Chondrocyte (in vitro differentiated cells): ENCODE measurements at places on chromosomes 2 and 18. TPM values are rescaled to one million over a fixed set of nuclear protein-coding genes. Genes with fewer than 3 reads are reported as not detected.

DNA sequence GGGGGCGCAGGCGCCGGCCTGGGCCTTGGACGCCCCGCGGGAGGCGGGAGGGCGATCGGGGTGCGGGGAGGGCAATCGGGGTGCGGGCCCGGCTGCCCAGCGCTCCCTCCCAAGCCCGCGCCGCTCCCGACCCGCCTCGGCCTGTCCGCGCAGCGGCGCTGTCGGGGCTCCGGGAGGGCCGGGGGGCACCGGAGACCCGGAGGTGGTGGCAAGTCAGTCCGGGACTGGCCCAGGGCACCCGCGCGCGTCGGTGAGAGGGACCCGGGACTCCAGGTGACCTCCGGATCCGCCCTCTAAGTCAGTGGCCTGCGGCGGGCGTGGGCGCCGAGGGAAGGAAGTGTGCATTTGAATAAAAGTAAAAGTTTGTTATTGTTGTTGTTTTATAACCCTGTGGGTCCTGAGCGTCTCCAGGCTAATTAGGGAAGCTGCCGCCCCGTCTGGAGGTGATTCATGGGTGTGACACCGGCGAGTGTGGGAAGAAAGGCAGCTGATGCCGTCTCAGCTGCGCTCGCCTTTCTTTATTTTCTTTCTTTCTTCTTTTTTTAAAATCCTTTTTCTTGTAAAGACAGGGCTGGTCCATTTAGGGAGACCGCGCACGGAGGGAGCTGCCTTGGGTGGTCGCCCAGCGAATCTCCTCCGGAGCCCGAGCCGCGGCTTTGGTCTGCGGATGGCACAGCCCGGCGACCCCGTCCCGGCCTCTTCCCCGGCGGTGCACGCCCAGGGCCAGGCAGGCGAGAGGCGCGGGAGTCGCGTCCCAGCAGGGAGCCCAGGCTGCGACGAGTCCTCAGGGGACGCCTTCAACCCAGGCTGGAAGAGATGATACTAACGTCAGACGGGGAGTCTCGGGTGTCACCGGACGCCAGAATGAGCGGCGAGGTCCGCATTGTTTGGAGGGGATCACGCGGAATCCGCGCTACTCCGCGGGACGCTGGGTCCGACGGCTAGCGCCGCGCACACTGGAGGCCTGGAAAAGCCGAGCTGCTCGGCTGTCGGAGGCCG is 627 bp upstream of the CRACDL start:
- no peak for DNase-seq

- no peak for DNase-seq
These were observed 352.6 kb upstream of the CWC22 start for GRCh38 chr2:180359522-180360282.

DNA sequence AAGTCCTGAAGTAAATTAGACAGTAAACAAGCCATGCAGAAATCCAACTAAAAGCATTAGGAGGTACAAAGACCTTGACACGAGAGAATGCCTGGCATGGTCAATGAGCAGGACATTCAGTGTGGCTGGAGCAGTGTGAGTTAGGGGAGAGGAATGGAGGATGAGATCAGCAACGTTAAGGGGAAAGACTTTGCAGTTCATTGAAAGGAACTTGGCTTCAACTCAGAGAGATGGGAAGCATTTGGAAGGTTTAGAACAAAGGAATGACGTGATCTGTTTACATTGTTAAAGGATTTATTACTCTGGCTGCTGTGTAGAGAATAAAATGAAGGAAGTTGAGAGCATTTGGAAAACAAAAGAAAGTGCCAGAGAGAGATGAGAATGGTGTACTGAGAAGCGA is 621.3 kb downstream of the XIRP2 start:
- no peak for DNase-seq

- DNase-seq = no peak
These were observed 312.3 kb downstream of the PRKCE start for GRCh38 chr2:45963816-45964215.

GRCh38 chr2:142041996-142042395 is 88.8 kb downstream of the LRP1B start:
- no peak for DNase-seq

DNA sequence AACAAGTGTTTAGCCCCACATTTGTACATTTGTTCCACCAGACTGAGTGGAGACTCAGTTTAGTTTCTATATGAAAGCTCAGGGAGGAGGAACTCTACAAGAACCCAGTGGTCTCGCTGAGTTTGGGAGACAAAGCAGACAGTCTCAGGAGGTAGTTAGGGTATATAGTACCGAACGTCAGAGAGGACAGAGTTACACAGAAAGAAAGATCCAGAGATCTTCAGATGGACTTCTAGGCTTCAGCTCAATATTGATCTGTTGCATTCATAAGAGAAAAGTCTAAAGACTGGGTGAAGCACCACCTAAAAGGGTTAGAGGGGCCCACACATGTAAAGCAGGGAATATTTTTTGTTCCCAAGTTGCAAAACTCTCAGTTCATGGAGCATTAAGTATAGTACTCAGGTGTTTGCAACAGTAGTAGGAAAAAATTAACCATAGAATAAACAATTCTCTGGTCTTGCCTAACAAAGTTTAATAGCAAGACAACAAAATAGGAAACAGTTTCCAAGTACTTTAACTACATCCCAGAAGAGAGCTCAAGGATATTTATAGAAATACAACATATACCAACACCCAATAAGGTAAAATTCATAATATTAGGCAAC is 4.2 kb downstream of the TFPI start:
- DNase-seq = no peak

- DNase-seq = no peak
These were observed 36.6 kb downstream of the VAPA start for GRCh38 chr18:9950289-9951016.

GRCh38 chr18:31064130-31064529 is 21.6 kb upstream of the DSC3 start:
- no peak for DNase-seq

DNA sequence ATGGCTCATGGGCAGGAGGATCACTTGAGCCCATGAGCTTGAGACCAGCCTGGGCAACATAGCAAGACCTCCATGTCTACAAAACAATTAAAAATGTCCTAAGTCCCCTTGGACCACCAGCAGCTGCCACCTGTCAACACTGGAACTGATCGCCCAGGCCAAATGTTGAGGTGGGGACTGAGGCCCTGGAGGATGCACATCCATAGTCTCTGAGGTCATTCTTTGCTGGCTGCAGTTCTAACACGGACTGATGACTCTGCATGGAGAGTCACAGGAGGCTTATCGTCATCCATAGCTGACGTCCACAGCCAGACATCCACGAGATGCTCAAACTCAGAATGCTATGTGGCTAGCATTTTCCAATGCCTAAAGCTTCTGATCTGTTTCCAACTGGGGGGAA is 151.3 kb downstream of the BCL2 start:
- DNase-seq = no peak

GRCh38 chr2:240832921-240833494 is 13.0 kb upstream of the KIF1A start:
- no peak for DNase-seq

DAW1 gene
- 0.28 to 0.65 TPM (median 0.47 TPM) in 3 replicates for total RNA-seq
